Stimulated activated CD8-positive, alpha-beta memory T cell treated with anti-CD3 and anti-CD28 coated beads, Interleukin-4, amount 100 ng/mL, for 4 hours (primary cell): ENCODE measurements at places on chromosomes 11 and 22.

GRCh38 chr11:6615046-6615445, 3.0 kb upstream of the TAF10 start:
- DNase-seq = no peak

DNA sequence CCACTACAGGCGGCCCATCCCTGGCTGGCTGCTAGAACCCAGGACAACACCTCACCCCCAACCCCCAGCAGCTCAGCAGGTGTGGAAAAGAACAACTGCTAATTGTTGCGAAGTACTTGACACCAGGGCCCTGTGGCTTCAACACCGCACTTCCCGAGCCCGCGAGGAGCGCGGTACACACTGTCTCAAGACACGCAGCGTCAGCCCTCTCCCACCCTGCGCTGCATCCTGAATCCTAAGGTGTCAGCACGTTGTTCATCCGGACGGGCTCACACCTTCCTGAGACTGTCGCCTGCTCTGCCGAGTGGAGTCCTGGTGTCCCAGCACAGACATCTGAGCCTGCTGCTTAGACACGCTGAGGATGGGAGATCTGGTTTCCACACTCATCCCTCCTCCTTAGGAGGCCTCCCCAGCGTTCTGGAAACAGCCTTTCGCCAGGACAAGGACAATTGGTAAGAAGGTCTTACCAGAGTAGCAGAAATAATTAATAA, 1336.2 kb downstream of the BRD1 start:
- DNase-seq = no peak

DNA sequence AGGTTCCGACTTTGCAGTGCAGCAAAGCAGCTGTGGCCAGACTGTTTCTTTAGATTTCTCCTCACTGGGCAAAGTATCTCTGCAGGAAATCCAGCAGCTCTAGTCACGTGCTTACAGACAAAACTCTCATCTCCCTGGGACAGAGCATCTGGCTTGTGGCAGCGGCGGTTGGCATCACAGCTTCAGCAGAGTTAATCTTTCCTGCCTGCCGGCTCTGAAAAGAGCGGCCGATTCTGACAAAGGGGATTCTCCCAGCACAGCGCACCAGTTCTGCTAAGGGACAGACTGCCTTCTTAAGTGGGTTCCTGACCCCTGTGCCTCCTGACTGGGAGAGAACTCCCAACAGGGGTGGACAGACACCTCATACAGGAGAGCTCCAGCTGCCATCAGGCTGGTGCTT, 1357.3 kb upstream of the TENM4 start:
- no peak for DNase-seq

DNA sequence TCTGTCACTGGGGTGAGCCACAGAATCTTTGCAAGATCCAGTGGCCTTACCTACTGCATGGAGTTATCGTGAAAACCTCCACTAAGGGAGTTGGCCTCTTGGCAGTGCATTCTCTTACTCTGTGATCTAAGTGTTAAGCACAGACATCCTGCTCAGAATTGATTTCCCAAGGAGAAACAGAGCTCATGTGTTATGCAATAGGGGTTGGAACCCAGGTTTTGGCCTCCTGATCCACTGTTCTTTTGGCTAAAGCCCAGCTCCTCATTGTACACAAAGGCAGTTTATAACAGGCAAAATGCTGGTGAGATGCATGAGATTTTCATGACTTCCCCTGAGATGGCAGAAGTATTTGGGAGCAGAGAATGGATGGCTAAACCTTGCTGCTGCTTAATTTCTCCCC, 11.8 kb downstream of the DTX4 start:
- no peak for DNase-seq

- DNase-seq = peak; percentile 22
These were observed 27.6 kb upstream of the TOLLIP start for GRCh38 chr11:1336836-1337646.

GRCh38 chr11:90218606-90219005, 4.2 kb downstream of the CHORDC1 start:
- no peak for DNase-seq

GRCh38 chr11:2944530-2944929, 15.3 kb upstream of the PHLDA2 start:
- no peak for DNase-seq

- no peak for DNase-seq
These were observed 149.1 kb downstream of the CTTN start for GRCh38 chr11:70547386-70547785.

DNA sequence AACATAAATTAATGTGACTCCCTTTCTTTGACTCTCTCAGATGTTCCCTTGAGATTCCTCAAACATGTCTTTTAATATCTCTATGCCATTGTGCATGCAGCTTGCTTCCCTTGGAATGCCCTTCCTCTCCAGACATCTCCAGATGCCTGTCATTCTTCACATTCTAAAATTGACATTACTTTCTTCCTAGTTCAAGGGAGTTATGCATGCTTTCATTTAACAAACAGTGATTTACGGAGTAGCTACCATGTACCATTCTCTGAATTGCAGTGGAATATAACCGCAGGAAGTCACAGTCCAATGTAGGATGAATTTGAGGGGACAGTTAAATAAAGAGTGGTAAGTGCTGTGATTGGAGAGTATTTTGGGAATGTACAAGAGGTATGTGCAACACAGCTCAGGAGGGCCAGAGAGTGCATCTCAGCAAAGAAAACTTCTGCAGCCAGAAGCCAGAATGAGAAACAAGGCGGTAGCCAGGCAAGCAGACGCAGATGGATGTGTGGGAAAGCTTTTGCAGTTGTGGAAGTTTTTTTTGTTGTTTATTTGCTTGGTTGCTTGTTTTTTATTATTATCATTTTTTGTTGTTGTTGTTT, 18.7 kb downstream of the MMP10 start:
- no peak for DNase-seq

GRCh38 chr11:115926601-115927000, 422.4 kb upstream of the CADM1 start:
- DNase-seq = no peak

- no peak for DNase-seq
These were observed 13.8 kb upstream of the KAT5 start for GRCh38 chr11:65698205-65698604.

GRCh38 chr22:49415151-49415951, 412.3 kb downstream of the BRD1 start:
- DNase-seq = no peak

- DNase-seq = no peak
These were observed 15.9 kb downstream of the NUP98 start for GRCh38 chr11:3781423-3781822.

GRCh38 chr11:98040061-98040808, 980.5 kb upstream of the CNTN5 start:
- DNase-seq = no peak

DNA sequence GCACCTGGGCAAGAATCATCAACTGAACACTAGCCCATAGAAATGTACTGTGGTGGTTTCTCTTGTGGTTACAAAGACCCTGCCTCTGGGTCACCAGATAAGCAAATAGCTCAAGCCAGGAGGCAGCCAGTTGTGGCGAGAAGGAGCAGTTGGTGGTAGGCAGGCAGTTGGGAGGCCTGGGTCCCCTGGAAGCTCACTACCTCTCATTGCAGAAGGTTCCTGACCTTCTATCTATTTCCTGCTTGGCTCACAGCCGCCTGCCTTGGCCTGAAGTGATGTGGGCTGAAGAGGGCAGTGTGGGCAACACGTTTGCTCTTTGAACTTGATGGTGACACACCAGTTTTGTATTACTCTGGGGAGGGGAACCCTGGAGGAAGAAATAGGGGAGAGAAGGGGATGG, 34.7 kb downstream of the NECTIN1 start:
- no peak for DNase-seq

DNA sequence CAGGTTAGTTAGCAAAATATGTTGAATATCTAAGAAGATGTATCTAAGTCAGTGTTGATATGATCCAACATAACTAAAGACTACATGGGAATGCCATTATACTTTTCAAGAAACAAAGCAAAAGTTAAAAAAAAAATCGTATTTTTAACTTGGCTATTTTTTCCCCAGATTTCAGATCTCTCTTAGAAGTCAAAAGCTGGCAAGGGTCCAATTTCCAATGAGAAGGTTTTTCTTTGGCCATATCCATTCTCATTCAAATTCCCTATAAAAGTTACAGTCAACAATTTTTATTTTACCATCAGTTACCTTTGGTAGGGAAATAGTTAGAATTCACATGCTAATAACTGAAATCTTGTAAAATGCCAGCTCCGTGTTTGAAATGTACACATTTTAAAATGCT, 70.5 kb upstream of the FAT3 start:
- DNase-seq = no peak

DNA sequence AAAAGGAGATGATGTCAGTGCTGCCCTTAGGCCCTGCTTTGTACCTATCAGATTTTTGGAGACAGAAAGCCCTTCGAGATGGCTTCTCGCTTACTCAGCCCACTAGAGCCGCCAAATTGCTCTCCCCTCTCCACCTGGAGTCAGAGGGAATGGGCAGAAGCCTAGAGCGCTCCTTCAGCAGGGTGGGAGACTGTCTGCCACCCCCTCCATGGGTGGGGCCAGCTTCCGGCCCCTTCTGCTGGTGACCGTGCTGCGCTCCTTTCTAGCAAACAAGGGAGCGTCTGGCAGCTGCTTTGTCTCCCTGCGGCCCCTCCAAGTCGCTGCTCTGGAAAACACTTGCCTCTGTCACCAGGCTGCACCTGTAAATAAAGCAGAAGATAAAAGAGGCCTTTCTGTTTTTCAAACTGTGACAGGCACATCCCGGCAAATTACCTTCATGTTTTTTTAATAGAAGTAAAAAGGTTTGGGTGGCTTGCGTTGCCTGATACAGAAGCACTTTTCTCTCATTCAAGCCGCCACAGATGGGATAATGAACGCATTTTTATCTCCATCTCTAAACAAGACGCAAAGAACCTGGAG, 145.7 kb upstream of the NECTIN1 start:
- DNase-seq = no peak

DNA sequence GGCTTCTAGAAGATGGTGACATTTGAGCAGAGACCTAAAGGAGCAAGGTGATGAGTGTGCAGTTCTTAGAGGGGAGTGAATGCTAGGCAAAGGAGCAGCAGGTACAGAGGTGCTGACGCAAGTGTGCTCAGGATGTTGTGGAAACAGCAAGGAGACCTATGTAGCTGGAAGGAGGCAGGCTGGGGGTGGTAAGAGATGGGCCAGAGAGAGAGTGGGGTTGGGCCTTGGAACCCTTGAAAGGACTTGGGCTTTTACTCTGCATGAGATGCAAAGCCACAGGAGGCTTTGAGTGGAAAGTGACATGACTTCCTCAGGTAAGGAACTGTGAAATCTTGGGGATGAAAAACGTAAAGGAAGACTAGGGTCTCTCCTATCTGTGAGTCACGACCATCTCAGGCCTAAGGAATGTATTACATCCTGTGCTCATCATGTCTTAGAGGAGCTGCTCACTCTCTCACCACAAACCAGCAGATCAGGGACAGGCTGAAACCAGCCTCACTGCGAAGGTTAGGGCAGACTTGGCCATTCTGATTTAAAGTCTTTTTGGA, 65.4 kb downstream of the MICAL2 start:
- DNase-seq = no peak

GRCh38 chr11:46050003-46050461, 71.2 kb downstream of the PHF21A start:
- no peak for DNase-seq

DNA sequence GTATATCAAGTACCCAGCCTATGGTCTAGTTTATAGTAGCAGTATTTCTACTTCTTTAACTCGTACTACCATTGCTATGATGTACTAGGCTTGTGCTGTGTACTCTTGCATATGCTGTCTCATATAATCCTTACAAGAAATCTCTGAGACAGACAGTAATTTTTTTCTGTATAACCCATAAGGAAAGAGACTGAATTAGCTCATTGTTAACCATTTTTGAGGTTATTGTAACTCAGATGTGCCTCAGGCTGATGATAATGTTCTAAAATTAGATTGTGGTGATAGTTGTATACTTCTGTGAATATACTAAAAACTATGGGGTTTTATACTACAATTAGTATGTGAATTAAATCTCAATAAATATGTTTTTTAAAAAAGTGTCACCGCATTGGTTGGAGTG, 112.2 kb upstream of the RRM1 start:
- DNase-seq = no peak

GRCh38 chr22:37905534-37906363, at the start of gene MICALL1:
TSS of gene MICALL1 (plus strand) at chr22:37906297. CDS start at chr22:37906423, 126 bp downstream.
- DNase-seq = peak; percentile 9

DNA sequence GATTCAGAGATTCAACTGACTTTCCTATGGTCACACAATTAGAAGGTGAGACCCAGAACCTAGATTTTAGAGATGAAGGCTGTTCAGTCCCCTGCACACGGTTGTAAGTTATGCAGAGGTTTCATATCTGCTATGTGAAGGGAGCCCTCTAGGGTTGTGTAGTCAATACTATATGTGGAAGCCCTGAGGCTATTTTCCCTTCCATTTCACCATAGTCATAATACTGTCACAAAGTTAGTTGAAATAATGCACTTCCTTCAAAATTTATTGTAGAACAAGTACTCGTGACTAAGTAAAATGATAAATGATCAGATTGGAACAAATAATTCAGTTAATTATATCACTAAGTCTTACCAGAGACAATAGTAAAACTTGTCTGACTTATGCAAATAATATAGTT, 48.8 kb downstream of the ENDOD1 start:
- no peak for DNase-seq

GRCh38 chr11:46680815-46681214, 19.6 kb downstream of the ARHGAP1 start:
- no peak for DNase-seq

GRCh38 chr11:2305140-2305778, 3.4 kb downstream of the TSPAN32 start:
- peak; percentile 61 for DNase-seq

DNA sequence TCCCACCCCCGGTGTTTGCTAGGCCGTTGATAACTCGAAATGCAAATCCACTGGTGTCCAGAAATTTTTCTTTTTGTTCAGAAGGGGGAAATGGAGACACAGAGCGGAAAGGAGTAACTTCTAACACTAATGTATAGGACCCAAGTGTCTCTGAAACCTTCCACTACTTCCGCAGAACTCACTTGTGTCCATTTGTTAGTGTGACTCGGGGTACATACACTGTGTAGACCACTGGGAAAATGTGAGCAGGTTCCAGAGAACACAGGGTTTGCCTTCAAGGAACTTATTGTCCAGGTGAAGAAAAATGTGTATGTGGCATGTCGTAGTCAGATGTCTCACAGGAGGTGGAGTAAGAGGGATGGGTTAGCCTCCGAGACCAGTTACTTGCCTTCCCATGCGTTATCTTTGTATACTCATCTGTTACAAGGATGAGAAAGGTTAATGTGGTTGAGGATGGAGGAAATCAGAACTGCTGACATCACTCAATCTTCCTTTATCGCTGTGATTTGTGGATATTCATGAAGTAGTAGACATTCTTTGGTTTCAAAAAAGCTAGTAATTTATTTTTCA, 857 bp downstream of the ARCN1 start:
- DNase-seq = no peak

- no peak for DNase-seq
These were observed 5.6 kb downstream of the PEX26 start for GRCh38 chr22:18083406-18083805.
